ENCODE measurements at places on chromosomes 7 and 10. TPM values are rescaled to one million over a fixed set of nuclear protein-coding genes. Genes with fewer than 3 reads are reported as not detected.

H2BK1 gene
- total RNA-seq, result not detected

IFIT2 gene
- 31.6 TPM for total RNA-seq

PDE6C gene
- not detected for total RNA-seq

UNC5B gene
- total RNA-seq, result 1.1 TPM

ACBD5 gene
- total RNA-seq, result 18.4 TPM

MCM10 gene
- 22.8 TPM for total RNA-seq

BAIAP2L1 gene
- 120 TPM for total RNA-seq

NUTM2E gene
- total RNA-seq, result 0.08 TPM

CALN1 gene
- total RNA-seq, result 0.05 TPM

LIPJ gene
- not detected for total RNA-seq

RASA4B gene
- total RNA-seq, result 1.2 TPM

LRRTM3 gene
- 0.10 TPM for total RNA-seq

STEAP4 gene
- total RNA-seq, result 0.10 TPM

ACTR3C gene
- total RNA-seq, result 6.5 TPM

ADIRF gene
- 14.8 TPM for total RNA-seq

LRRC4 gene
- total RNA-seq, result not detected

PAX4 gene
- total RNA-seq, result not detected

GPNMB gene
- 2.1 TPM for total RNA-seq

HOXA6 gene
- total RNA-seq, result 3.3 TPM

OR13A1 gene
- not detected for total RNA-seq

IGF2BP3 gene
- 80.2 TPM for total RNA-seq

CUTC gene
- total RNA-seq, result 37.0 TPM

DDC gene
- total RNA-seq, result not detected

ITPRID1 gene
- not detected for total RNA-seq

IRF5 gene
- total RNA-seq, result 8.8 TPM

IMPDH1 gene
- total RNA-seq, result 114 TPM

TEX36 gene
- not detected for total RNA-seq

ANXA8L1 gene
- 0.26 TPM for total RNA-seq

LRRC17 gene
- total RNA-seq, result 0.39 TPM

OGDH gene
- total RNA-seq, result 166 TPM

CD36 gene
- 0.46 TPM for total RNA-seq

DNTT gene
- total RNA-seq, result not detected

PPP3CB gene
- total RNA-seq, result 34.8 TPM

WNT2 gene
- not detected for total RNA-seq

GRID1 gene
- total RNA-seq, result 2.3 TPM

DKK1 gene
- 563 TPM for total RNA-seq

GIMAP7 gene
- 0.33 TPM for total RNA-seq

TFEC gene
- total RNA-seq, result not detected

GPR26 gene
- not detected for total RNA-seq

BCL7B gene
- total RNA-seq, result 95.4 TPM

HABP2 gene
- 0.13 TPM for total RNA-seq

ARID5B gene
- total RNA-seq, result 22.7 TPM

EPDR1 gene
- total RNA-seq, result 86.6 TPM

AKR1C2 gene
- total RNA-seq, result 0.33 TPM

CHST3 gene
- total RNA-seq, result 44.6 TPM

PITX3 gene
- 0.49 TPM for total RNA-seq

TMEM196 gene
- not detected for total RNA-seq

NKX2-3 gene
- 0.15 TPM for total RNA-seq

ASZ1 gene
- not detected for total RNA-seq

SAMD9L gene
- total RNA-seq, result 1.3 TPM

CDK5 gene
- total RNA-seq, result 25.6 TPM

CALY gene
- total RNA-seq, result 1.9 TPM

MSS51 gene
- total RNA-seq, result 2.3 TPM
